Activated CD4-positive, alpha-beta memory T cell treated with anti-CD3 and anti-CD28 coated beads for 36 hours (primary cell): ENCODE measurements at places on chromosomes 1 and 21. TPM values are rescaled to one million over a fixed set of nuclear protein-coding genes. Genes with fewer than 3 reads are reported as not detected.
A peak's percentile ranks its signal among the peaks of the same experiment; 100 is the strongest.

GRCh38 chr1:110706621-110707020 is 31.9 kb upstream of the KCNA3 start:
- DNase-seq = no peak

DNA sequence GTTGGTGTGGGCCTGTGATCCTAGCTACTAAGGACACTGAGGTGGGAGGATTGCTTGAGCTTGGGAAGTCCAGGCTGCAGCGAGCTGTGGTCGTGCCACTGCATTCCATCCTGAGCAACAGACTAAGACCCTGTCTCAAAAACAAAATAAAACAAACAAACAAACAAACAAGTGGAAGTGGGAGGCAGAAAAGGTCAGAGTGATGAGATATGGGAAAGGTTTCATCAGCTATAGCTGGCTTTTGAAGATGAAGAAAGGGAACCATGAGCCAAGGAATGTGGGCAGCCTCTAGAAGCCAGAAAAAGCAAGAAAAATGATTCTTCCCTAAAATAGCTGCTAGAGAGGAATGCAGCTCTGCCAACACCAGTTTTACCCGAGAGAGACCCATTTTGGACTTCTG is 10.6 kb upstream of the NUCKS1 start:
- DNase-seq = no peak

DNA sequence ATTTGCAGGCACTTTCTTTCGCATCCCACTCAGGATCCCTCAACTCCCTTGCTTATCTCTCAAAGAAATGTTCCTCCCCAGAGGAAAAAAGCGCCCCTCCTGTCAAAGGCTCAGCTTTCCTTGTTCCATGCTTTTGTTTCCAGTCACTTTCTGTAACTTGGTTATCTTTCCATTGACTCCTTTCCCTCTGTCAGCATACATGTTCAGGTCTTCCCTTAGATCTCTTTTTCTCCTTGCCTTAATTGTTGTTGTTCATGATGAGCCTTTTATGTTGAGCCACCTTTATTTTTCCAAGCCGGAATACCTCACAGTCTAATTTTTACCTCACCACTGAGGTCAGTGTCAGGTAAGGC is 46.5 kb upstream of the PODN start:
- no peak for DNase-seq

GRCh38 chr1:17232759-17233661 is 15.9 kb upstream of the PADI3 start:
- no peak for DNase-seq

- no peak for DNase-seq
Measured at GRCh38 chr1:208077232-208078075, 166.5 kb upstream of the CD34 start.

DNA sequence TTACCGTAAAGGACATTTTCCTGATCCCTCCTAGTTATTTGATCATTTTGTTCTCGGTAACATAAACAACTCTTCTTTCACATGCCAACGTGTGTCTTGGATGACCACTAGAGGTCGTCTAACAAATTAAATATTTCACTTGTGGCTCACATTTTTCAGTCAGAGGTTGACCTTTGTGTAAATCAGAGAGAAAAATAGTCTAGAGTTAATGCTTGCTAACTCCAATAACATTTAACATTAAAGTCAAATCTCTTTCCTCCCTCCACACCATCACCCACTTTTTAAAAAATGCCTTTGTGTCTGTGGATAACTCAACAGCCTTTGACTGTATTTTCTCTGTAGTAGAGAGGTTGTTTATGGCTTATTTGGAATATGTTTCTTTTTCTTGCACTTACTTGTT is 220.5 kb upstream of the B3GALT2 start:
- no peak for DNase-seq

GRCh38 chr1:170586321-170587252 is 54.6 kb downstream of the GORAB start:
- no peak for DNase-seq

GRCh38 chr1:2879026-2879425 is 77.5 kb upstream of the TTC34 start:
- no peak for DNase-seq

DNA sequence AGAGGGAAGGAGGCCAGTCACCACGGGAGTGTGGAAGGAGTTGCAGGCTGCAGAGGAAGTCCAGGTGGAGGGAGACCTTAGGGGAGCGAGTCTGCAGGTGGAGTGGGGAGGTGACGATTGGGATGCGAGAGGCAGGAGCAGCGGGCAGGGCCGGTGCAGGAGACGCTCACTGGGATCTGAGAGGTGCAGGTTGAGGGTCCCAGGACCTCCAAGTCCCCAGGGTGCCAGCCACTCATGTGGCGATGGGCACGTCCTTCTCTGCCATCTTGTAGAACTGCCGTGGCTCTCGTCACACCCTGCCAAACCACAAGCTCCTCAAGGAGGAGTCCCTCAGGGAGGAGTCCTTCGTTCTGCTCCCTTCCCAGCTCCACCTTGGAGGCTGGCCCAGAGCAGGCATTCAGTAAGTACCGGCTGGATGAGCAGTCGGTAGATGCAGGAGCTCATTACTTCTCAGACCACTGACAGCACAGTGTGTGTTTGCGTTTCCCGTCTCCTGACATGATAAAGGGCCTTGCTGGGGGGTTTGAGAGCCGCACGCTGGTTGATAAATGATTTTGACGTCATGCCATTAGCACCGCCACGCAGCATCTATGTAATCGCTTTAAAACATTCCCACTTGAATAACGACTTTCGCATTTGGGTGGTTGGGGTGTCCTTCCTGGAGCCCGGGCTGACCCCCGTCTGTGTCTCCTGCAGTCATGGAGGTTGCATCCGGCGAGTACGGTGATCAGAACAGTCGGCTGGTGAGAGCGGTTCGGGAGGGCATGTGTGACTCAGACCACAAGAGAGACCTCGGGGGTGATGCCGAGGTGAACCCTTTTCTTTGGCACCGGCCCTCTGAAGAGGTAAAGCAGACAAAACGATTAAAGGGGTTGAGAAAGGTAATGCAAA is 27.8 kb downstream of the TFF3 start:
- DNase-seq = no peak

DNA sequence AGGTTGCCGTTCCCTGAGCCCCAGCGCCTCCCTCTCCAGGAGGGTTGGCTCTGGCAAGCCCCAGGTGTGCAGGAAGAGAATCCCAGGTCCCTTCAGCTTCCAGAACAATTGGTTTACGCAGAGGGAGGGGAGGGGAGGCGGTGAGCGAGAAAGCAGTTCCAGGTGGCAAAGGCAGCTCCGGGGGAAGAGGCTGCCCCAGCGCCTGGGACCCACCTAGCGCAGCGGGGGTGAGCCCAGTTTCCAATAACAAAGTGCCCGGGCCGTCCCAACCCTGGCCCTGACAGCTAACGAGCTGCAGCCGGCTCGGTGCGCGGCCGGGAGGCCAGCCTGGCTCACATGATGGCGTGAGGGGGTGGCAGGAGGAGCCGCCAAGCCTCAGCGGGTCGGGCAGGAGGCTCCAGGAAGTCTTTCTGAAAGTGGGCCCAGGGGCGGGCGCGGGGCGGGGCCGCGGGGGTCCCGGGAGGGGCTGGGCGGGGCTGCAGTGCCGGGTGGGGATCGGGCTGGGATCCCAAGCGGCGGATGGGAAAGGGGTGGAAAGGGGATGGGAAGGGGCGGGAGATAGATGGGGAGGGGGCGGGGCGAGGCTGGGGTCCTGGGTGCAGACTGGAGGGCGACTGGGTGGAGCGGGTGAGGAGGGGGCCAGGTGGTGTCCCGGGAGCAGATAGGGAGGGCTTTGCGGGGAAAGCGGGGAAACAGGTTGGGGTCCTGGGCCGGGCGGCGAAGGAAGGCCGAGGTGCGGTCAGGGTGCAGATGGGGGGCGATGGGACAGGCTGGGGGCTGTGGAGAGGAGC is 22.8 kb downstream of the DHRS3 start:
- peak; percentile 52 for DNase-seq

DNA sequence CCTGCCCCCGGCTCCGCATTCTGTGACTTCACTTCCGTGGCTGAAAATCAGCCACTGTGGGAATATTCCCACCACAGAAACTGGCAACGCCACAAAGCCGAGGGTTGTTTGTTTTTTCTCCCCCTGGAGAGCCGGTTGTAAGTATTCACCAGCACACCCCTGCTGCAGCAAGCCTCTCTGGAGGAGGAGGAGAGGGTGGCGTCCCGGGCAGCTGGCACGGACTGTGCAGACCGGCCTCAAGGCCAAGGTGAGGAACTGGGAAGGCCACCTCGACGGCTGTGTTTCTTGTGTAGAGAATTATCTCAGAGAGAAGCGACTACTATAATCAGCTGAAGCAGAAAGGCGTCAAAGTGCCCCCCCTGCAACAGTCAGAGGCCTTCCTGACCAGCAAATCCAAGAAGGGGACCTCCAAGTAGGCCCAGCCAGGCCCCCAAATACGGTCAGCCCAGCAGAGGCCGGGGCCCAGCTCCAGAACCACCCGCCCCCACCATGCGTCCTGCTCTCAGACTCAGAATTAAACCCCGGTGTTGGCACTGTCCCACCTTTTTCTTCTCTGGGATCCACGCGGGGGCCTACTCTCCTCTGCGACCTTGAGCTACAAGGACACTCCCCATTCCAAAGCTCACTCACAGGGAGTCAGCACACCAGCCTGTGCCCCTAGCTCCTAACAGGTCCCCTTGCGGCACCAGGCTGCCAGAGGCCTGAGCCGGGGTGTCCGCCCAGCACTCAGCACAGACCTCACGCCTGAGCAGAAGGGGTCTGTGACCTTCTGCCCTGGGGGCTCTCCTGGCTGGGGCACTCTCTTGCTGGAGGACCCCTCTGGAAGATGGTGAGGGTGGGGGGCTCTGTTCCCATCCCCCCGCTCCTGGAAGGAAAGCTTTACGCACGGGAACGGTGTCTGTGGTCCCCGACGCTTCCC is 1.2 kb upstream of the SMIM1 start:
- no peak for DNase-seq

DNA sequence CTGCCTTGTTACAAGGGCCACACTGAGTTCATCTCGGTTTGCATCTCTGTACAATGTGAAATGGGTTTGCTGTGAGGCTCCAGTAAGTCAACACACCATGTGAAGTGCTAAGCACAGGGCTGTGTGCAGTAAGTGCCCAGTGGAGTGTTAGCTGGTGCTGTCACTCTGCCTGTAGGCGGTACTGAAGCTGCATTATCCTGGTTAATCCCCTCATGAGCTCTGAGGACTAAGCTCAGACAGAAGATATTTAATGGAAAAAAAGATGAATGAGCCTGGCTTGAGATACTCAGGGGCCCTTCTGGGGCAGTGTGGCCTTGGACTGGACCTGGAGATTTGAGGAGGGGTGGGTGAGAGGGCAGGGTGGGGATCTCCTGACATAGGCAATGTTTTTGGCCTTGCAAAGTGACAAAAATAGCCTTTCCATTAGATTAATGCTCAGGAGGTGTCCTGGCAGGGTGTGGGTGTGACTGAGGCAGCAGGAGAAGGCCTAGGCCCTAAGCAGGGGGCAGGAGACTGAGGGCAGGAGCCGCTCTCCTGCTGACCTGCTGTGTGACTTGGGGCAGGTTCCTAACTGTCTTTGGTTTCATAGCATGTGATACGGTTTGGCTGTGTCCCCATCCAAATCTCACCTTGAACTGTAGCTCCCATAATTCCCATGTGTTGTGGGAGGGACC is 570.5 kb downstream of the PTPRU start:
- no peak for DNase-seq

DNA sequence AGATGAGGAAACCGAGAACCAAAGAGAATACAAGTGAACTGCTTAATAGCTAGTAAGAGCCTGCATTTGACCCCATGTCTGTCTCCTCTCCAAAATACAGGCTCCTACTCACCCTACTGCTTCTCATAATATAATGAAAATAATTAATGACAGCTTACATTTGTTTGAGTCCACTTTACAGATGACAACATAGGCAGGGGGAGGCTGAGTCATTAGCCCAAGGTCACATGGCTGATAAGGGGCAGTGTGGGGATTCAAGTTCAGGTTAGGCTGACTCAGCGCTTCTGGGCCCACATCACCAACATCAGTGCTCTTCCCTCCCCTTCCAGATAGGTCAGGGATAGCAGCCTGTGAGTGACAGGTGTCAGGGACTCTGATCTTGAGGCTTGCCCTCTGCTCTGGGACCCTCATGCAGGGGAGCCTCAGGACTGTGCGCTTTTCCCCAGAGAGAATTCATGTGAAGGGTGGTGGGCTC is 16.2 kb downstream of the AZIN2 start:
- DNase-seq = peak; percentile 26

DNA sequence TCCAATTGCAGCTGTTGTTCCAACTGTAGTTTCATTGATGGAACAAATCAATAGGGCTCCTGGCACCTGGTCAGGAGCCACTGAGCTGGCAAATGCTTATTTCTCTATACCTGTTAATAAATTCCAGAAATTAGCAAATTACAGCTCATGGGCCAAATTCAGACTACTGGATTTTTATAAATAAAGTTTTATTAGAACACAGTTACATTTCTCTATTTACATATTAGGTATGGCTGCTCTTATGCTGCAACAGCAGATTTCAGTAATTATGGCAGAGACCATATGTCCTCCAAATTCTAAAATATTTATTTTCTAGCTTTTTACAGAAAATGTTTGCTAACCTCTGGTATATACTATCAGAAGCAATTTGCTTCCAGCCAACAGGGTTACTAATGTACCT is 47.8 kb downstream of the DUSP10 start:
- DNase-seq = no peak

DNA sequence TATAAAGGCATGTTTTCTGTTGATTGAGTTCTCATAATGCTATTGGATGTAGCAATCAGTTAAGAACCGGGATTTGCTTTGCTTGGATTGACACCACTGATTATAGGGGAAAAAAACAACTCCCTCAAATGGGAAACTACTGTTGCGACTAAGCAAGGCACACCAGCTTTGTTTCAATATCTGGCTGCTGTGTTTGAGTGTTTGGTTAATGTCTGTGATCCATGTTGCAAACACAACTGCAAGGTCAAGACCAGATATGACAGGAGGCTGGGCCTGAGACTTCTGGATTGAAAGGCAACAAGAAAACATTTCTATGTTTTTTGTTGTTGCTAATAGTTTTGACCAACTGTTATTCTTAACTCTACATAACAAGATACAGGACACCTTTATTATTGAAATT is 50.7 kb downstream of the MTR start:
- DNase-seq = no peak

- DNase-seq = peak; percentile 6
Measured at GRCh38 chr1:228400237-228400651, 6.4 kb downstream of the TRIM11 start.

GIPC2 gene
- not detected for total RNA-seq

CLDN17 gene
- total RNA-seq = not detected

RBM11 gene
- total RNA-seq = 1.5 TPM

SPRR2F gene
- not detected for total RNA-seq

NBPF6 gene
- total RNA-seq = not detected

CYP2J2 gene
- total RNA-seq = 0.57 TPM
